ENCODE measurements at places on chromosomes 2 and 18.

DNA sequence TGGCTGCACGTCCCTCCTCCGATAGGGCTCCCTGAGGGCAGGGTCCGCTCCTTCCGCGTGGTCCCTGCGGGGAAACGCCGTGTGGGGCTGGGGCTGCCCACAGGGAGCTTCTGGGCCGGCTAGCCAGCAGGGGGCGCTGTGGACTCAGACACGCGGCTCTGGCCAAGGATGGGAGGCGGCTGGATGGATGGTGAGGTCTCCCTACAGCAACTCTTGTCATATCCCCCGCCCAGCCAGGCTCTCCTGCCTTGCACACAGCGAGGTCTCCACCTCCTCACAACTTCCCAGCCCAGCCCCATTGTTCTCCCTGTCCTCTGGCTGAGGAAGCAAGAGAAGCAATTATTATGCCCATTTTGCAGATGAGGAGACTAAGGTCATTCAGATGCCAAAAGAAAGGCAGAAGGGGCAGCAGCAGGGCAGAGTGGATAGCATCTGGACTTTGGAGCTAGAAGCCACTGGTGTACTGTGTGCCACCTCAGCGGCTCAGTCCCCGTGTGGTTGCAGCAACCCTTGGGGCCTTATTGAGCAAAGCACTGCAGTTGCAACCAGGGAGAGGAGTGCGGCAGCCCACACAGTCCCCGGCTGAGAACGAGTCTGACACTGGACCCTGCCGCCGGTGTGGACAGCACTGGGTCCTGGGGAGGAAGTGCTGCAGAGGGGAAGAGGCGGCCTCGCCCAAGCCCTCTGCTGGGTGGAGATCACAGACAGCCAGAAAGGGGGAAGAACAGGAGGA is 99.0 kb downstream of the ZFP36L2 start:
- no peak for DNase-seq

- no peak for DNase-seq
These were observed 65.5 kb upstream of the SIX2 start for GRCh38 chr2:45074713-45075112.

DNA sequence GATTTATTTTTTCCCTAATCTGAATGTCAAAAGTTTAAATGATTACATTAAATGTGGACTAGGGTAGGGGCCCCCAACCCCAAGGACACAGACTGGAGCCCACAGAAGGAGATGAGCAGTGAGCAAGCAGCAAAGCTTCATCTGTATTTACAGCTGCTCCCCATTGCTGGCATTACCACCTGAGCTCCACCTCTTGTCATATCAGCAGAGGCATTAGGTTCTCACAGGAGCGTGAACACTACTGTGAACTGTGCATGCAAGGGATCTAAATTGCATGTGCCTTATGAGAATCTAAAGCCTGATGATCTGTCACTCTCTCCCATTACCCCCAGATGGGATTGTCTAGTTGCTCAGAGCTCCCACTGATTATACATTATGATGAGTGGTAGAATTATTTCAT is 3.8 kb downstream of the MOB1A start:
- DNase-seq = no peak

- DNase-seq = no peak
These were observed 49.9 kb downstream of the ST8SIA5 start for GRCh38 chr18:46706968-46707367.

All from D721Med (cell line).